ENCODE measurements at places on chromosomes 12 and 14.
A peak's percentile ranks its signal among the peaks of the same experiment; 100 is the strongest.

GRCh38 chr14:33364466-33364865 is 425.8 kb downstream of the NPAS3 start:
- no peak for DNase-seq

- no peak for DNase-seq
Observed at GRCh38 chr14:99133636-99134515, 138.1 kb downstream of the BCL11B start.

DNA sequence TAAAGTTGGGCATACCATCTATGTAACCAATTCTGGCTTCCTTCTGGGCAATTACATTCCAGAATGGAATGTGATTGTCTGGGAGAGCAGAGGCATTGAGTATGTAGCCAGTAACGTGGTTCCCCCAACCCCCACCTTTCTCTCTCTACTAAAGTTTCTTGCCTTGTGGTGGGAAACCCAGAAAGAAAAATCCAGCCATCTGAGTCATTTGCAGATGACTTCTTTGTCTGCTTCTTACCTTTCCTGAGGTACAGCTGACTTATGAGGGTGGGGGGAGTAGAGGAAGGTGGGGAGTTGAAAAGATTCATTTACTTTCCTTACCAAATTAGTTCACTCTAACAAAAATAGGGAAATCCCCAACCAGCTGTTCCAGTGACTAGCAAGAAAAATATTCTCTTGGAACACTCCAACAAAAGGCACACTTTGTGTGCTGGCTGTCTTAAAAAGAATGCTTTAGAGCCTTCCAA is 112.1 kb upstream of the FRMD6 start:
- DNase-seq: no peak

GRCh38 chr12:109098651-109099050 is 1.3 kb downstream of the UNG start:
- DNase-seq: no peak

DNA sequence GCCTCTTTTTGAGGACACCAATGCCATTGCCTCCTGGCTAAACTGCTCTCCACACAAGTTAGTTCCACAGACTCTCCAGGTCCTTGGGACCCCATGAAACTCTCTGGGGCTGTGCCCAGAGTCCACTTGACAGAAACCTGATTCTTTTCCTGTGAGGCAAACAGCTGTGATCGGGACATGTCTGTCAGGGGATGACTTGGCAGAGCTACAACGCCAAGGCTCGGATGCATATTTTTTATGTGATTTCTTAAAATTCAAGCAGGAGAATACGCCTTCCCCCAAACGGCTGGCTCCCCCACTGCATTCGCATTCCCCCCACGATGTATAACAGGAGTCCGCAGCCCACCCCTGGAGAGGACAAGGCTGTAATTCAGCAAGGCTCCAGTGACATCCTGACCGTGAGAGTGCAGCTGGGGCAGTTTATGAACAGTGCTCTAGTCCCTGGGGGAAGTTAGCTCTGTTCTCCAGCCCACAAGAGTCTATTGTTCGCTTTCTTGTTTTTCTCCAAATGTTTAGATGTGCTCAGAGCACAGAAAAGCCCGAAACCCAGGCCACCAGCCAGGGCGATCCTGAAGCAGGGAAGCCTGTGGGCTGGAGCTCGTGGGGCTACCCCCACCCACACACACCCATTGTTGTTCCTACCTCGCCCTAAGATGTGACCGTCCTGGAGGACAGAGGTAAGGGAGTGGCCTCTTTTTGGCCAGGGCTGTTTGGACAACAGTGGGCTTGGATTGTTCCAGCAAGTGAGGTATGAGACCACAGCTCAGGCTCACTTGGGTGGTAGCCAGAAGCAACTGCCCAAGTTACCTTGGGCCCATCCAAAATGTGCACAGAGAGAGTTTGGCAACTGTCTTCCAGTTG is 159.5 kb downstream of the ZFP36L1 start:
- no peak for DNase-seq

DNA sequence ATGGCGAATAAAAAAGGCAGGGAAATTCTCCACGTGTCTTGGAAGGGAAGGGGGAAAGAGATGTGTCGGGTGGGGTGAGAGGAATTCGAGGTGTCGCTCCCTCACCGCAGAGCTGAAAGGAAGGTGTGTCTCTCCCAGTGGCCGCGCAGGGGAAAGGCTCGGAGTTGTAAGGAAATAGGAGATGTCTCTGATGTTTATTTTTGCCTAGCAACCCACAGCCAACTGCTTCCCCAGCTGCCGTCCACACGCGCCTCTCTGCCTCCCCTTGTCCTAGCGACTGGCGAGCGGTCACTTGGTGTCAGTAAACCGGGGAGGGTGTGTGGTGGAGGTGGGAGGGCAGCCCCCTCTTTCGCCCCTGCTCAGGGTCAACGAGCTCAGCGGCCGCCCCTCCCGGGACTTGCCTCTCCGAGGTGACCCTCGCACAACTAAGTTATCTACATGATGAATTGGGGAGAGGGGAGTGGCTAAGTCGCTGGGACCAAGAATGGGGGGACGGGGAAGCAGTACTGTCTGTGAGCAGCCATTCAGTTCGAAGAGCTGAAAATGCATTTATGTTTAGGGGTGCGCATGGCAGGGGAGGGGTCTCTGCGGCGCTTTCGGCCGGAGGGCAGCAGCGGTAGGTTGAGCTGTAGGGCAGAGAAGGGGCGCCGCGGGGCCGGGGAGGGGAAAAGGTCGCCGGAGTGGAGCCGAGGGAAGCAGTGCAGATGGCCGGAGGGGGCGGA is 585 bp upstream of the DYRK2 start:
- DNase-seq: peak; percentile 87

- no peak for DNase-seq
Observed at GRCh38 chr14:30521899-30522736, 36.8 kb upstream of the G2E3 start.
